ENCODE measurements at places on chromosomes 11 and 22.

GRCh38 chr11:117983163-117983475 lies 3.1 kb upstream of the IL10RA start:
- DNase-seq, result no peak

DNA sequence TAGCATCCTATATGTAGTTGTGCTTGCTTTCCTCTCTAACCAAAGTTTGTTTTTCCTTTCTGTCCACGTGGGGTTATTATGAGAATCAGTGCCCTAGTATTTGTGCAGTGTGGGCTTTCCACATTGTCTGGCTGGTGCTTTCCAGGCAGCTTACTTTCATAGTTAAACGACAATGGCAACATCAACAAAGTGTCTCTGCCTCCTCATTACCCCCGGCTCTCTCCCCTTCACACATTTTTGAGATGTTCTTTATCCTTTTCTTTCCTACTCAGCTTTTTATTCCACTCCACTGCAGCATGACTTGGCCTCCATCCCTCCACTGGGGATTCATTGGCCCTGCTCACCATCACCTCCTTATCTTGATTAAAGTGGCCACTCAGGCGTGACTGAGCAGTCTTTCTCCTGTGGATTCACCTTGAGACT lies 19.1 kb downstream of the SPECC1L start:
- DNase-seq, result no peak

GRCh38 chr11:19910931-19911330 lies 198.3 kb downstream of the NAV2 start:
- no peak for DNase-seq

DNA sequence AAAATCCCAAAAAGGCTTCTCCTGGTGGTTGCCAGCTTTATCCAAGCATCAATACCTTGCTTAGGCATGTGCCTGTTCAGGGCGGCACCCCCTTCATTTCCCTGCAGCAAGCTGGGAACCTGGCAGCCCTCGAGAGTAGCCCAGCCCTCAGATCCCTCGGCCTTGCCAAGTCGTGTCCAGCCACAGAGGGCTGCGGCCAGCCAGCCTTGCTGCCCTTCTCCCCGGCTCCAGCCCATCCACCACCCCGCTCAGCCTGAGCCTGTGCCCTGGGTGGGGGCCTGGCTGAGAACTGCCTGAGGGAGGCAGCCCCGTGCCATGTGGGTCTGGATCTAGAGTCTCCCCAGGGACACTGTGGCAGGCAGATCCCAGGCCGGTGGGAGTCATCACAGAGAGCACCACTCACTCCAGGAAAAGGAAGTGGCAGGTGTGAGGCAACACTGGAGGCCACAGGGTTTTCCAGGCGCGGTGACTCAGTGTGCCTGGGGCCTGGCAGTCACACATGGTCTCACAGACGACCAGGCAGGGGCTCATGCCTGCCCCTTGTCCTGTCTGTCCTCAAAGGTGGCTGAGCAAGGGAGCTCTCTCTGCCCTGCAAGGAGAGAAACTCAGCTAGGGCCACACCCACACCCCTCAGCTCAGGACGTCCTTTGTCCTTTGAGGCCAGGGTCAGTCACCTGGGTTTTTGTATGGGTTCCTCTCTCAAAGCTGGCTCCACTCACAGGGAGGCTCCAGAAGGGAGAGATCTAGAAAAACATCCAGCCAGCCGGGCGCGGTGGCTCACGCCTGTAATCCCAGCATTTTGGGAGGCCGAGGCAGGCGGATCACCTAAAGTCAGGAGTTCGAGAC lies 12.2 kb upstream of the CDC42BPG start:
- no peak for DNase-seq

DNA sequence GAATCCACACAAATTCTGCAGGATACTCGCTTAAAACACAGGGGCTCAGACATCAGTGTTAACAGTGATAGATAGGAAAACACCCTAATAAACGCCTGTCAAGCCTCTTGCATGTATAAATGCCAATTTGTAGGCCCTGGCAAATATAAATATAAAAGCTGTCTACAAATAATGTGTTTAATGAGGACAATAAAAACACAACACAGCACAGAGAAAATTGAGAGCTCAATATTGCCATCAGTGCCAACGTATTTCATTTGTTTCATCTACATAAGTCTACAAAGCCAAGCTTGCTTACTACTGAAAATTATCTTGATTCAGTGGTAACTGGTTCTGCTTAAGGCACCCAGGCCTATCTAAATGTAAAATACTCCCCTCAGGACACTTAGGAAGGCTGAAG lies 1387.0 kb upstream of the TENM4 start:
- DNase-seq, result no peak

All from fibroblast of skin of left quadriceps (primary cell).